ENCODE measurements at places on chromosomes 2 and 18.

GRCh38 chr2:105557021-105557920 is 158.4 kb upstream of the FHL2 start:
- no peak for DNase-seq

DNA sequence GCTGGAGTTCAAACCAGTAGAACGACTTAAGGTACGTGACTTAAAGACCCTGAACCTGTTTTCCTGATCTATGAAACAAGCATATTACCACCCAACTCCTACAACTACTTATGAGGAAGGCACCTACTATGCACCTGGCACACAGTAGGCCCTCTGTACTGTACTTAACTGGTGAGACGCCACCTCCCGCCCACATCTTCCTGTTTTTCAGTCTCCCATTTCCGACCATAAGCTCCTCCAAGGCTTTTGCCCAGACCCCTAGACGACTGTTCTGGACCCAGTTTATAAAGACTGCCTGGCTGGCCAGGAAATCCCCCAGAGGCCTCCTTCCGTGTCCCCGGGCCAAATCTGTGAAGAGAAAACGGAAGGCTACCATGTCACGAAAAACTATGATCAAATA is 1.5 kb downstream of the GALNT14 start:
- DNase-seq: no peak

- peak; percentile 64 for DNase-seq
Observed at GRCh38 chr18:56702946-56703345, 51.8 kb downstream of the WDR7 start.

- DNase-seq: no peak
Observed at GRCh38 chr2:19360266-19360965, 2.0 kb upstream of the OSR1 start.

GRCh38 chr2:47288864-47289263 is 114.1 kb upstream of the MSH2 start:
- no peak for DNase-seq

DNA sequence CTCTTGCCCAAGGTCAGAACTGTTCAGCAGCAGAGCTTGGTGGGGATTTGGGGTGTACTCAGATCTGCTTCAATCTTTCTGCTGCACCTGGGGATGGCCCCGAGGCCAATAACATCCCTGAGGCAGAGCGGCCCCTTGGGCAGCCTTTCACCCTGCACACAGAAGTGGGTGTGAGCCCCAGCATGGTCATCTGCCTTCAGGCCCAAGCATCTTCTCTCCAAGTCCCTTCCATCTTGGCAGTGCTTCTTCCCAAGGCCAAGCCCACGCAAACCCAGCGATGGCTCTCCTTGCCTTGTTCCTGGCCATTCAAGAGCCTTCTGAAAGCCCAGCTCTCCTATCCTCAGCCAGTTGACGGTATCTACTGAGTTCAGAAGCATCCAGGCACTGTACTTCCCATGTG is 172.9 kb downstream of the INHBB start:
- DNase-seq: no peak

DNA sequence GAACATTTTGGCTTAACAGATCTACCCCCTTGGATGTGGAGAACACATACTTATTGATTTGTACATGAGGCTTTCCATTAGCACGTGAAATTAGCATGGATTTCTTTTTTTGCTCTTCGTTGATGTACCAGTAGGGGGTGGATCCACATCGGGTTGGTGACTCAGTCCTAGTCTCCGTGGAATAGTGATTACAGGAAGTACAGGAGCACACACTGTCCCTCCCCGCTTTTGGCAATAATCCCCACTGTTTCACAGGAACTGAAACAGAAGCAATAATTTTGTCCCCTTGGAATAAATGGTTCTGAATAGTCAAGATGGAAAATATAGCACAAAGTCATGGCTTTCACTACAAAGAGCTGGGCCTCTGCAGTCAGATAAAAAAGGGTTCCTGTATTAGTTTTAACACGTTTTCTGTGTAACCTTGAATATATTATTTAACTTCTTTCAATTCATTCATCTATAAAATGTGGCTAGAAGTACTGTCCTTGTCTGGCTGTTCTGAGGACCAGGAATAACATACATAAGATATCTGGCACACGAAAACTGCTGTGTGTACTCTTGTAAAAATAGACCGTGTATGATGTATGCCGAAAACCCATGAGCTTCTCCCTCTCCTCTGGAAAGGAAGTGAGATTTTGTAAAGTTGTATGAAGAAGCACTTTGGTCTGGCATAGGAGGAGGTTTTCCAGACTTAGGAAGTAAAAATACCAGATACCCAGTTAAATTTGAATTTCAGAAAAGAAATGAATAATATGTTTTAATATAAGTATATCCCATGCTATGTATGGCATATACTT is 229.2 kb downstream of the GALR1 start:
- no peak for DNase-seq

GRCh38 chr2:14773696-14774095 is 141.2 kb downstream of the LRATD1 start:
- DNase-seq: no peak

DNA sequence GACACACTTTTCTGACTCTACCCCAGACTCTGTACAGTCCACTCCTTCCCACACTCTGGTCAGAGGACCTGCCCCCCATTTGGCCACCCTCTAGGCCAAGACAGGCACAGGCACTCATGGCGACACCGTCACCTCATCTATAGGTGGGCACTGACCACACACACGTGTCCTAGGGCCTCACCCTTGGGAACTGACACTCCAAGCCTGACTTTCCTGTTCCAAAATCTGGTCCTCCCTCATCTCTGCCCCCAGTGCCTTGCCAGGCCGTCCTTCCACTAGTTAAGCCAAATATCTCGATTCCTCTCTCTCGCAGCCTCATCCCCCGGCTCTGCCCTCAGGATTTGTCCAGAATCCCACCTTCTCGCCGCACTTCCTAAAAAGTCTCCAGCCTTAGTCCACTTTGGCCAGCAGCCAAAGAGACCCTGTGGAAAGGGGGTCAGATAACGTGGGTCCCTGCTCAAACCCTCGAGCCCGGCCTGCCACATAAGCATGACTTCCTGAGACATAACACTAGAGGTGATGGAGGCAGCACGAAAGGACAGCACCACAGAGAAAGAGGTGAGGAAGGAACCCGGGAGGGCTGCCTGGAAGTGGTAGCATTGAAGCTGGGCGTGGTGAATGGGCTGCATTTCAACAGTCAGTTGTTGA is 105.8 kb upstream of the OTOS start:
- DNase-seq: no peak

DNA sequence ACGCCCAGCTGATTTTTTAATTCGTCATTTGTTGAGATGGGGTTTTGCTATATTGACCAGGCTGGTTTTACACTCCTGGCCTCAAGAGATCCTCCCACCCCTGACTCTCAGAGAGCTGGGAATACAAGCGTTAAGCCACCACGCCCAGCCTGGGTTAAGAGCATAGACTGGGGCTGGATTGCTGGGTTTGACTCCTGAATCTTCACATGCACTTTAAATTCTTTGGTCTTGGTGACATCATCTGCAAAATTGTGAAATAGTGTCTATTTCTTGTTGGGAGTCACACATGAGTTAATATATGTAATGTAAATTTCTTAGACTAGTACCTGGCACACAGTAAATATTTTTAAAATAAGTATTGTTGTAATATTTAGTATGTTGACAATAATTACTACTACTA is 257.4 kb downstream of the DOK6 start:
- DNase-seq: no peak

- DNase-seq: no peak
Observed at GRCh38 chr2:171480908-171481307, 41.4 kb upstream of the CYBRD1 start.

DNA sequence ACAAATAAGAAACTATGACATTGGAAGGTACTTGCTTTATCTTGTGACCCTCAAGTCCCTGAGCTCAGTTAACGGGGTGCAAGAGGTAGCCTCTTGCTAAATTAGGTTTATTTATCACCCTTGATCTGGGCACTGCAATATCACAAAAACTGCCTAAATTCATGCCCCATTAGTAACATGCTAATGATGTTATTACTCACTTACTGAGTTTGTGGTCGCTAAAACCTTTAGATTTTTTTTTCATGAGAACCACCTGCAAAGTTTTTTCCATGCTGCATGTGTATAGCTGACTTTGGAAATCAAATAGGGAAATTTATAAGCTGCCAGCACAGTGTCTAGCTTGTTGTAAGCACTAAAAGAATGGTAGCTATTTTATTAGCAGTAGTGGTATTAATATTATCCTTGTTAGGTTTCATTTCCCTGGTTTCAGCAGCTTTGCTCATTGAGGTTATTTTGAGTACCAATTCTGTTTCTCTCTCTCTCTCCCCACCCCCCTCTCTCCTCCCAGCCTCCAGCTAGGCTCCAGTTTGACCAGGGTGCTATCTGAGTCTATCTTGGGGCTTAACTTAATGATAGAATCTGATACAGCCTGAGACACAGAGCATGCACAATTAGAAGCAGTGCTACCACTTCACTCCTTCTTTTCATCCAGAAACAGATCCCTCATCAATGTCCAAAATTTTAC is 88.7 kb upstream of the ATP8B1 start:
- no peak for DNase-seq

DNA sequence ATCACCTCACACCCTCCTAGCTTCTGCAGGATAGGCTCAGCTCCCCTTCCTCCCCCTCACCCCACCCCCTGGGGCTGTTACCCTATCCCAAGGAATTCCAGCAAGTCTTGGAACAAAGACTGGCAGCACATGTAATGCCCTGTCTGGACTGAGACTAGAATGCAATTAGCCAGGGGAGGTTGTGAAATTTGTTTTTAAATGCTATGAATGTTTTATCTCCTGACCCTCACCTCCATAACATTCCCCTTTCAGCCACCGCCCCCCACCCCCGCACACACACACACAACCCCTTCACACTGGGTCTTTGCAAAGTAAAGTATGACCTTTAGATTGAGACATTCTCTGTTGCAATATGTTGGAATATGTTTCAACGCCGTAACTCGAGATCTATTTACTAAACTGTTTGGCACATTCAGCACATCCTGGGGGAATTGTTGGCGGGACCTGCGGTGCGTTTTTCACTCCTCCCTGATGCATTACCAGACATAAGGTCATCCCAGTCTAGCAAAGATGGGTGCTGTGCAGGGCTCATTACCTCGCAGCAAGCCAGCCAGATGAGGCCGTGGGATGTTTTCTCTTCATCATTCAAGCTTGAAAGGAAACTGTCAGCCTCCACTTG is 290.7 kb upstream of the SLC14A2 start:
- no peak for DNase-seq

- DNase-seq: peak; percentile 29
Observed at GRCh38 chr2:160494201-160494644, 616 bp upstream of the RBMS1 start.

GRCh38 chr2:156156580-156156979 is 175.9 kb downstream of the NR4A2 start:
- no peak for DNase-seq

DNA sequence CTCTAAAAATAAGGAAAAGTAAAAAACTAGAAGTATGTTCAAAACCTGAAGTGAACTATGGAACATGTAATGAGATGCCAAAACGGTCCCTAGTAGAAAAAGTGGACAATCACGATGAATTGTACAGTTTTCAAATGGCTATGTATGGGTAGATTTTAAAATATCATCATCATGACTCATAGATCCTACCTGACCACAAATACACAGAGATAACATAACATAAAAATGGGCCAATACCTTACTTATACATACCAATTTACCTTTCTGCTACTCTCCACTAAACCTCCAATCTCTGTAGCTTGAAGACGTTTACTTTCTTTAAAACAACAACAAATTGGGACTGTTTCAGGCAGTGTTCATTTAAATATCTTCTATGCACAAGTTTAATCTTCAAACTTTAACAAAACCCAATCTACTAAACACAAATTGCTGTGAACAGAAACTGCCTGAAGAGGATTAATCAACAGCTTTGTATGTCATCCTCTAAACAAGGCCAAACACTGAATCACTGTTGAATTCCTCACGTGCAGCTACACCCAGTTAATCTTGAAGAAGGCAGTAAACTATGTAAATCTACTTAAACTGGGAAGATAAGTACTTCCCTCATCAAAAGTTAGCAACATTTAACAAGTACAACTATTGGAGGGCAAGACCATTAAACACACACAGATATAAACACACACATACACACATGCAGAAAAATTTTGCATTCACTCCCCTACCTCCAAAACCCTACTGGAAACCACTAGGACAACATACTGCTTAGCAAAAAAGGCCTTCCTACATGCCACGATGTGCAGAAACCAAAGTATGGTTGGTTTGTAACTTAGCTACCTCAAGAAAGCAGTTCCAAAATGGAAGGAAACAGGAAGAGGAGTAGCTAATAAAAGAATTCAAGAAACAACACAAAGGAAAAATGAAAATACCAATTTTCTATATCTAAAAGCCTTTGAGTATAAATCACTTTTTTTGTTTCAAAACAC is 90.3 kb downstream of the RBMS1 start:
- DNase-seq: peak; percentile 18

GRCh38 chr2:171173087-171173486 is 12.4 kb upstream of the TLK1 start:
- DNase-seq: no peak

GRCh38 chr2:16407358-16407757 is 258.3 kb downstream of the CYRIA start:
- no peak for DNase-seq

GRCh38 chr18:10262566-10262965 is 191.9 kb upstream of the APCDD1 start:
- no peak for DNase-seq

DNA sequence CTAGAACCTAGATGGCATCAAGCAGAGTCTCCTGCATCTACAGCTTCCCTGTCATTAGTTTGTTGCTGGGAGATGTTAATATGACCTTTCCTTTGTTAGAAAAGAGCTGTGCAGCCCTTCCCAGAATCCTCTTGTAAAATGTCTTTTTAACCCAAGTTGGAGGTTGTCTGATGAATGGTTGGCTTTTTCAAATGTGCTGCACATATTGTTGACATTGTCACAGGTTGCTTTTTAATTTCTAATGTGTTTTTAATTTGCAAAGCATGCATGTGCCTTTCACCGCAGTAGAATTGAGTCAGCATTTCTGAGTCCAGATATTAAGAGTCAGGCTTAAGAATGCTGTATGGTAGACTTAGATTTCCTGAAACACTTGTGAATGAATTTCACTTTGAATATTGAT is 120.8 kb downstream of the GREB1L start:
- DNase-seq: no peak

DNA sequence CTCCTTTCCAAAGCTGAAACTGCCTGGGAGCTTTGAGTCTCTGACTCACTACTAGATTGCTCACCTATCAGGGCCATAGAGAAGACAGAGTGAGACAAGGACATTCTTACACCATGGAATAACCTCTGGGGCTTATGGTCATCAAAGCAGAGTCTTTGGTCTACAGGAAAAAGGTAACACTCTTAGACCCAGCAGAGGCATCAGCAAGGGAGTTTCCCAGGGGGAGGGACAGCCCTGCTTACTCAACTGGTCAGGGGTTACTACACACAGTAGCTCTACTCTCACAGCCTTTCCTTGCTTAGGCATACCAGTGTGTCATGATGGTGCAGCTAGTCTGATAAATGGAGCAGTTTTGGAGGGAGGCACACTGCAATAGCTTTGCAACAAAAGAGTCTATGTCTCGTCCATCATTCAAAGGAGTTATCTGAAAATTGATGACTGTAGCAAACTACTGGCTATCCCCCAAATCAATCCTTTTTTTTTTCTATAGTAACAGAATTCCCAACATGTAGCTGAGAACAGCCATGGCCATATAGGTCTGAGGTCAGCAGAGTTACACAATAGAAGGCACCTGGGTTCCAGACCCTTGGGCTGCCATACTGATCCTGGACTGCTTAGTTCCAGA is 22.4 kb upstream of the CD28 start:
- DNase-seq: peak; percentile 16

- DNase-seq: no peak
Observed at GRCh38 chr2:26709323-26710110, 17.0 kb downstream of the KCNK3 start.

Data from SW480 (cell line).